ENCODE measurements at places on chromosomes 12 and 14.

DNA sequence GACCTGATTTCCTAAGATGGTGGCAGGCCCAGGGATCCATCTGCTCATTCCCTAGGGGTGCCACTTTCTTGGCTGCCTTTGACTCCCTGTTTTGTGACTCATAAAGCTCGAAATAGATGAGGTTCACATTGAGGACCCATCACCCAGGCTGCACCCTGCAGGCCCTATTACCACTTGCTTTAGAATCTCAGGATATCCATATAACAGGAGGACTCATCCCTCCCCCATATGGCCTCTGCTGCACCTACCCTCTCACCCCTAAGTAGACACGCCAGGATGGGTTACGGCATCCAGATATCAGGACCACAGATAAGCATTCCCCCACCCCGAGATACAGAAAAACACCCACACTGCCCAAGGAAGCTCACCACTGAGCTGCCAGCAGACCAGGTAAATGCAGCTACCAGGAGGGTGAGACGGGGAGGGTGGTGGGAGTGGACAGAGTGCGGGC lies 155.7 kb downstream of the DPF3 start:
- DNase-seq = no peak

DNA sequence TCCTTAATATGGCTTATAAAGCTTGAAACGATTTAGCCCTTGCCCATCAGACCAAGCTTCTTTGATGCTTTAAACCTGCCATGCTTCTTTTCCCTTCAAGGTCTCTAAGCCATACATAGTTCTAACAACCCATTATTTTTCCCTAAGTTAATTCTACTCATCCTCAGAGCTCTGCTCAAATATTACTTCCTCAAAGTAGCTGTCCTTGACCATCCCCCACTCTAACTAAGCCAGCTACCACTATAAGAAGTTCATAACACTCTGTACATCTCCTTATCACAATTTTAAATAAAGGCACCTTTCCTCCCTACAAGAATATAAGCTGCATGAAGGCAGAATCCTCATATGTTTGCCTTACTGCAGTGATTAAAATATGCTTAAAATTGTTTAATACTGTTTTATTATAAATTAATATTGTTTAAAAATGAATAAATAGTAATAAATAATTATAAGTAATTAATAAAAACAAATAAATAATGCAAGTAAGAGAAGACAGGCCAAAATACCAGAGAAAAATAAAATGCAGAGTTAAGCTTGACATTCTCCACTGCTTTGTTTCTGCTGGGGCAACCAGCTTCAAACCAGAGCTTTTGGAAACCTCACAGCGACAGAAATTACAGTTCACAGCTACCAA lies 76.8 kb downstream of the NUMB start:
- DNase-seq = no peak

DNA sequence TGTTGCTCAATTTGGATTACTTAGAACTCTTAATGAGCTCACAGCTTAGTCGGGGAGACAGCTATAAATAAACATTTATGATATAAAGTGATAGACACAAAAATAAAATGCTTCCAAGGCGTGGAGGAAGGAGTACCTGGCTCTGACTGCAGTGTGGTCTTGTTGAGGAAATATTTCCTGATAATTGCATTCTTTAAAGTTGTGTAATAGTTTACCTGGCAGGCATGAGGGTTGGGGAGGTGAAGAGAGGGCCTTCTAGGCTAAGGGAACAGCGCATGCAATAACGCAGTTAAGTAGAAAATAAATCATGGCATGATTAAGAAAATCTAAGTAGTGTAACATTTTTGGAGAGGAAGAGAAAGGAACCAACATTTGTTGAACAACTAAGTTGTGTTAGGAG lies 260.5 kb upstream of the ATP2B1 start:
- no peak for DNase-seq

DNA sequence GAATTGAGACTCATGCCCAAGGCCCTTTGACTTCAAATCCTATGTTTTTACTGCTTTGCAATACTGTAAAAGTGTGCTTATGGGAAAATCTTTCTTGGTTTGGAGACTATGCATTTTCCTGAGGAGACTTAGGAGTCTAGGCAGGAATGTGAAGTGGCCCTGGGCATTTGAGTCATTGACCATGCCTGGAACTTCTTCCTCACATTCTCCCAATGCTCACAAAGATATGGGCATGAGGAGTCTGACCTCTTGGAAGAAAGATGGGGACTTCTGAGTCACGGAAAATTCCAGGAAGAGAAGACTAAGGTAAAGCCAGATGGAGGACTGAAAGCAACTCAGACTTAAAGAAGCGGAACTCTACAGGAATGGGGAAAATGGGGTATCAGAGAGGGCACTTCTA lies 38.2 kb upstream of the ZNF641 start:
- no peak for DNase-seq

DNA sequence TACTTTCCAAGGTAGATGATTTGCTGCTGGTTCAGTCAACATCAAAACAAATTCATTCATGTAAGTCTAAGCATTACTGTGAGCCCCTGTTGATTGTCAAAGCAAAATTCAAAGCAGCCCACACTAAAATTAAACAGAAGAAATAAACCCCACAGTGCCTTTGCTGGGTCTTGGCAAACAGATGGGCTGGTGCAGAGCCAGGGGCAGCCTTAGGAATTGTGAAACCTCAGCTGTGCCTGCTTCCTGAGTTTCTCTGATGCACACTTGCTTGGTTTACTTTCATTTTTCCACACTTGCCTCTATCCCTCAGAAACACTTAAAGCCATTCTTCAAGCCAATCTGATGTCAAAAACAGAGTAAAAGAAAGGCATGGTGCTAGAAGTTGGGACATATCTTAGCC lies 6.6 kb upstream of the PLEKHG7 start:
- no peak for DNase-seq

GRCh38 chr12:106918746-106919145 lies 37.0 kb upstream of the TMEM263 start:
- peak; percentile 13 for DNase-seq
